GDM1 (cell line): ENCODE measurements at places on chromosomes 13 and 19.

DNA sequence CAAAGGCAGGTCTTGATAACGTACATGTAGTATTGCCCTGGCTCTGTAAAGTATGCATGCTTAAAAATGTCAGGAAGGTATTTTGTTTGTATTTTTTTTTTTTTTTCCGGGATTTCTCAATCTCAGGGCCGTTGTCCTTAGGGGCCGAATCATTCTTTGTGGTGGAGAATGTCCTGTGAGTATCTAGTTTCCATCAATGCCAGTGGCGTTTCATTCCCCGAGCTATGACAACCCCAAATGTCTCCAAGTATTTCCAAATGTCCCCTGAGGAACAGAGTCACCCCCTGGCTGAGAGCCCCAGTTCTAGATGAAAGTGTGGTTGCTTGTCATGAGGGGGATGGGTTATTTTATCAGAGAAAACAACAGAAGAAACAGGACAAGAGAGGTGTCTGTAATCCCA lies 68.7 kb downstream of the ACSBG2 start:
- DNase-seq = no peak

DNA sequence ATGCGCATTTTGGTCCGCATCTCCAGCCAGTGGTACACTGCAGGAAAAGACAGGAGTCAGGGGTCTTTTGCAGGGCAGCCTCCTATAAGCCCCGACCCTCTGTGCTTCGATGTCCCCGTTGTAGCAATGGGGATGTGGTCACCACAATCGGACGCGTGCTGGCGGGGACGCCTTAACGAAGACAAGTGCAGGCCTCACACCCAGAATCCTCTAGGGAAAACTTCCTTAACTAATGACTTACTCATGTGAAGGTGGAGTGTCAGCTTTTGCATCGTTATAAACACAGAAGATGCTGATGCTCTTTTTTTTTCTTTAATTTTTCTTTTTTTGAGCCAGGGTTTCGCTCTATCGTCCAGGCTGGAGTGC lies 22.1 kb downstream of the VASP start:
- DNase-seq = no peak

DNA sequence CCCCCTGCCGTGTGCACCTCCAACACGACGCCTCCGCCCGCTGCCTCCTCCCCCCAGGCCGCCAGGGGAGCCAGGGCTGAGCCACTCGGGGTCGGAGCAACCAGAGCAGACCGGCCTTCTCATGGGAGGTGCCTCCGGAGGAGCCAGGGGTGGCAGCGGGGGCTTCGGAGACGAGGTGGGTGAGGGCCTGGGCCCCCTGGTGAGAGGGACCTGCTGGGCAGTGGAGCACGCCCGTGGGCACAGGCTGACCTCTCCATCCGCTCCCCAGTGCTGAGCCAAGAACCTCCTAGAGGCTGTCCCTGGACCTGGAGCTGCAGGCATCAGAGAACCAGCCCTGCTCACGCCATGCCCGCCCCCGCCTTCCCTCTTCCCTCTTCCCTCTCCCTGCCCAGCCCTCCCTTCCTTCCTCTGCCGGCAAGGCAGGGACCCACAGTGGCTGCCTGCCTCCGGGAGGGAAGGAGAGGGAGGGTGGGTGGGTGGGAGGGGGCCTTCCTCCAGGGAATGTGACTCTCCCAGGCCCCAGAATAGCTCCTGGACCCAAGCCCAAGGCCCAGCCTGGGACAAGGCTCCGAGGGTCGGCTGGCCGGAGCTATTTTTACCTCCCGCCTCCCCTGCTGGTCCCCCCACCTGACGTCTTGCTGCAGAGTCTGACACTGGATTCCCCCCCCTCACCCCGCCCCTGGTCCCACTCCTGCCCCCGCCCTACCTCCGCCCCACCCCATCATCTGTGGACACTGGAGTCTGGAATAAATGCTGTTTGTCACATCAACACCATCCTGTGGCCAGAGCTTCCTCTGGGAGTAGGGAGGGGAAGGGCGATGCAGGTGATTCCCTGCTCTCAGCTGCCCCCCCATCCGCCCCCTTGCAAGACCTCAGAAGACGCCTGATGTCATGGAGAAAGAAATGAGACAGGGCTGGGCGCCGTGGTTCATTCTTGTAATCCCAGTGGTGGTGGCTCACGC lies 12.0 kb downstream of the BCAM start:
- no peak for DNase-seq

- no peak for DNase-seq
These were observed 29.2 kb downstream of the NLRP5 start for GRCh38 chr19:56015756-56016155.

- DNase-seq = peak; percentile 24
These were observed 212.5 kb upstream of the IRS2 start for GRCh38 chr13:109998684-109999533.

DNA sequence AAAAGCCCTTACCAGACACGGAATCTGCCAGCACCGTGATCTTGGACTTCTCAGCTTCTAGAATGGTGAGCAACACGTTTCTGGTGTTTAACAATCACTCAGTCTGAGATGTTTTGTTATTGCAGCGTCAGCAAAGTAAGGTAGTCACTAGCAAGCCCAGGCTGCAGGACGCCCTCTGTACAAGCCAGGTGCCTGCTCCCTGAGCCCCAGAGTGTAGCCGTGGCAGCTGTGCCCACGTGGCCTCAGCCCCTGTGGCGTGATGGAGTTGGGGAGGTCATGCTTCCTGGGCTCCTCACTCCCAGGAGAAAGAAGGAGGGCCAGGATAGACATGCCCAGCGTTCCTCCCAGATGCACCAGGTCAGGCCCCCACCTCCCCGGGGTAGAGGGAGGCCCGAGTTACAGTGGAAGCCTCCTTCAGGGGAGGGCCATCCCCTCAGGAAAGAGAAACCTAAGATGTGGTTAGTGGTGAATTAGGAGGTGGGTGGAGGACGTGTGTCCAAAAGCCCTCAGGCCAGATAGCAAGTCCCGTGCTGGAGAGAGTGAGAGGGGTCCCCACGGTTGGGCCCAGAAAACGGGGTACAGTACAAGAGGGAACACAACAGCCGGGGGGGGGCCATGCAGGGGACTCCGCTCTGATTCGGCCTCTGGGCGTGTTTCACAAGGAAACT lies 169.6 kb upstream of the SOX1 start:
- DNase-seq = no peak

- DNase-seq = peak; percentile 66
These were observed at the start of gene POU2F2 for GRCh38 chr19:42132030-42132628. Gene POU2F2, minus strand, starts transcription at chr19:42132446. Its CDS starts 35 bp downstream, at chr19:42132411.

- DNase-seq = no peak
These were observed 42.1 kb downstream of the STK24 start for GRCh38 chr13:98534821-98535220.

GRCh38 chr13:77480066-77480465 lies 55.4 kb upstream of the SCEL start:
- no peak for DNase-seq

- no peak for DNase-seq
These were observed 64.0 kb downstream of the DNAJC3 start for GRCh38 chr13:95740979-95741320.

DNA sequence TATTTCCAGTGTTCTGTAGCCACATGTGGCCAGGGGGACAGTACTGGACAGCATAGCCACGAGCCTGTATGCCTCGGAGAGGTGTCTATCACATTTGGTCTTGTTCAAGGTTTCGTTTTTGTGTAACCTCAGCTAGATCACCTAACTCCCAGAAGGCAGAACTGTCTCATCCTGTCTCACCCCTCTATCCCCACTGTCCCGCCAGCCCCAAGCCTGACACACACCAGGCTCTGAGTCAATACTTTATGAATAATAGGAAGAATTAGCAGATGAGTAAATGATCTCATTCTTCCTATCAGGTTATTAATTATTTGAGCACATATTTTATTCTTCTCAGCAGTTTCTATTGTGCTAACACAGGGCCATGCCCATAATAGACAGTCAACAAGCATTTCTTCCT lies 132.2 kb downstream of the NUFIP1 start:
- DNase-seq = no peak

DNA sequence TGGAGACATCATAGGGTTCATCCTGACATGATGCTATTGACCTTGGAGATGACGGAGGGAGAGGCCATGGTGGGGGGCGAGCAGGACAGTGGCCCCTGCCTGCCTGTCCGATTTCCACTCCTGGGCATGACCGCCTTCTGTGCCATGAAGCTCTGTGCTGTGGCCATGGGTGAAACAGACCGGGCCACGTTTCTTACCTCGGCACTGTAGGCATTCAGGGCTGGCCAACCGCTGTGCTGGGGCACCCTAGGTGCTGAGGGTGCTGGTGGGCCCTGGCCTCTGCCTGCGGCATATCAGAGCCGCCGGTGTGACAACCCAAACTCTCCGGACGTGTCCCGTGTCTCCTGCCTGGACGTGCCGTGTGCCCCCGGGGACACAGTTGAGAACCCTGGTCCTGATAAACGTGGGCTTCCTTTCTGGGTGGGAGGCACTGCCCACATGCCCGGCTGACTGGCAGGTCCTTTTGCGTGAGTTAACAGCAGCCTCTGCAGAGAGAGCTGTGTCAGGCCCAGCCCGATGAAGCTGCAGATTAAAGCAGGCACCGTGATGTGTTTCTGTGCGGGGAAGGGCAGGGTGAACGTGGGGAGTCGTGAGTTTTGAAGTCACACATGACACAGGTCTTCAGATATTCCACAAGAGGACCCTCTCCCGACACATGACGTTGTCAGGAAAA lies 46.5 kb downstream of the TMEM255B start:
- no peak for DNase-seq

DNA sequence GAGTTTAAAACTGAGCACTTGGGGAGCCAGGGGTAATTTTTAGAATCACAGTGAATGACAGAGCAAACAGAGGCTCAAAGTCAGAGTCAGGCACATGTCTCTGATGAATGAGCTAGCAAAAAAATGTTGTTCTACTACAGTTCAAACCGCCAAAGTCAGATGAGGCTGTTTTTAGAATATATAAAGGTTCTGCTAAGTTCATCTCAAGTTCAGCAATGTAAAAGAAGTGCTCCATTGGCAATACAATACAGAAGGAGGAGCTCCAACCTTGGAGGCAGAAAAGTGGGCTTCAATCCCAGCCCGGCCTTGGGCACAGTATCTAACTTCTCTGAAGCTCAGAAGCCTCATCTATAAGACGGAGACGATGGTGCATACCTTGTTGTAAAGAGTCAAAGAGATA lies 70.1 kb upstream of the IPO5 start:
- no peak for DNase-seq

DNA sequence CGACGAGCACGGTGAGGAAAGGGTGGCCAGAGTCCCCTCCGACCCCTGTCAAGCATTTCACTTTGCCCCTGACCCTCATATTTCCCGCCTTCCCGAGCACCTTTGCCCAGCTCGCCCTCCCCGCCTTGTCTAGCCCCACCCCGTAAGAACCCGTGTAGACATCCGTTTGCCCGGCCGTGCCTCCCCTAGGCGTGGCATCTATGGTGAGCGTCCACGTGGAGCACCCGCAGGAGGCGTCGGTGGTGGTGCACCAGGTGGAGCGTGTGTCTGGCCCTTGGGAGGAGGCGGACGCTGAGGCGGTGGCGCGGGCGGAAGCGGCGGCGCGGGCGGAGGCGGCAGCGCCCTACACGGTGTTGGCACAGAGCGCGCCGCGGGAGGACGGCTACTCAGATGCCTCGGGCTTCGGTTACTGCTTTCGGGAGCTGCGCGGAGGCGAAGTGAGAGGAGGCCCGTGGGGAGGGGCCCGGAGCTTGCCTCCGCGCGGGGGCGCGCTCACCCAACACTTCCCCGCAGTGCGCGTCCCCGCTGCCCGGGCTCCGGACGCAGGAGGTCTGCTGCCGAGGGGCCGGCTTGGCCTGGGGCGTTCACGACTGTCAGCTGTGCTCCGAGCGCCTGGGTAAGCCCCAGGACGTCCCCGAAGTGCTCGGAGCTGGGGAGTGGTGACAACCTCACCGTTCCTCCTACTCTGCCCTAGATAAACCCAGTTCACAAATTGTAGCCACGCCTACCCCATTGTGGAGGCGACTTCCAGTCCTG lies 4.2 kb downstream of the LTBP4 start:
- peak; percentile 47 for DNase-seq

DNA sequence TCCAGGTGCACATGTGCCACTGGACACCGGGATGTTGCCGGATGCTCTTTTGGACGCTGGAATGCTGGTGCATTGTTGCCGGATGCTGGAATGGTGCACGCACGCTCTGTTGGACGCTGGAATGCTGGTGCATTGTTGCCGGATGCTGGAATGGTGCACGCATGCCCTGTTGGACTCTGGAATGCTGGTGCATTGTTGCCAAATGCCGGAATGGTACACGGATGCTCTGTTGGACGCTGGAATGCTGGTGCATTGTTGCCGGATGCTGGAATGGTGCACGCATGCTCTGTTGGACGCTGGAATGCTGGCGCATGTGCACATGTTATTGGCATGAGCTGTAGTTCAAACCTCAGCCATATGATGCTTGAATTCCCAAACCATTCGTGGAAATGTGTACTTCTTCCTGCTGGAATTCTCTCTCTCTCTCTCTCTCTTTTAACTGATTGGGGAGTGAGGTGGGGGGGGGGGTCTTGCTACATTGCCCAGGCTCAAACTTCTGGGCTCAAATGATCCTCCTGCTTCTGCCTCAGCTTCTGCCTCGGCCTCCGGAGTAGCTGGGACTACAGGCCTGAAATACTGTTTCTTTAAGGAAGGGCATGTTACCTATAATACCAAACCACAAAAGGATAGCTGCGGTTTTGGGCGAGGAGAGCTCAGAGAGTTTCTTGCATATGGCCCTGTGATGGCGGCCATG lies 1.2 kb upstream of the MCF2L start:
- DNase-seq = no peak
